ENCODE measurements at places on chromosomes 3 and 15.

- peak; percentile 55 for DNase-seq
These were observed 532.8 kb downstream of the FOXP1 start for GRCh38 chr3:71050538-71051258.

DNA sequence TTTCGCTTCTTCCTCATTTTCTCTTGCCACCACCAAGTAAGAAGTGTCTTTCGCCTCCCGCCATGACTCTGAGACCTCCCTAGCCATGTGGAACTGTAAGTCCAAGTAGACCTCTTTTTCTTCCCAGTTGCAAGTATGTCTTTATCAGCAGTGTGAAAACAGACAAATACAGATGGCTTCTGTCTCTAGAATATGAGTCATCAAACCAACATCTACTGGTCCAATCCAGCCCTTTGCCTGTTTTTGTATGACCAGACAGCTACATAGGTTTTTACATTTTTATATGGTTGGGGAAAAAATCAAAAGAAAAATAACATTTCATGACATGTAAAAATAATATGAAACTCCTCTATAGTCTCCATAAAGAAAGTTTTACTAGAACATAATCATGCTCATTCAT, 118.7 kb upstream of the PTPRG start:
- no peak for DNase-seq

- peak; percentile 62 for DNase-seq
These were observed 1.4 kb downstream of the KBTBD13 start for GRCh38 chr15:65077981-65078352.

GRCh38 chr3:196096382-196096953, 14.6 kb upstream of the TFRC start:
- no peak for DNase-seq

GRCh38 chr3:40780925-40781406, 256.2 kb downstream of the ZNF621 start:
- DNase-seq, result no peak

DNA sequence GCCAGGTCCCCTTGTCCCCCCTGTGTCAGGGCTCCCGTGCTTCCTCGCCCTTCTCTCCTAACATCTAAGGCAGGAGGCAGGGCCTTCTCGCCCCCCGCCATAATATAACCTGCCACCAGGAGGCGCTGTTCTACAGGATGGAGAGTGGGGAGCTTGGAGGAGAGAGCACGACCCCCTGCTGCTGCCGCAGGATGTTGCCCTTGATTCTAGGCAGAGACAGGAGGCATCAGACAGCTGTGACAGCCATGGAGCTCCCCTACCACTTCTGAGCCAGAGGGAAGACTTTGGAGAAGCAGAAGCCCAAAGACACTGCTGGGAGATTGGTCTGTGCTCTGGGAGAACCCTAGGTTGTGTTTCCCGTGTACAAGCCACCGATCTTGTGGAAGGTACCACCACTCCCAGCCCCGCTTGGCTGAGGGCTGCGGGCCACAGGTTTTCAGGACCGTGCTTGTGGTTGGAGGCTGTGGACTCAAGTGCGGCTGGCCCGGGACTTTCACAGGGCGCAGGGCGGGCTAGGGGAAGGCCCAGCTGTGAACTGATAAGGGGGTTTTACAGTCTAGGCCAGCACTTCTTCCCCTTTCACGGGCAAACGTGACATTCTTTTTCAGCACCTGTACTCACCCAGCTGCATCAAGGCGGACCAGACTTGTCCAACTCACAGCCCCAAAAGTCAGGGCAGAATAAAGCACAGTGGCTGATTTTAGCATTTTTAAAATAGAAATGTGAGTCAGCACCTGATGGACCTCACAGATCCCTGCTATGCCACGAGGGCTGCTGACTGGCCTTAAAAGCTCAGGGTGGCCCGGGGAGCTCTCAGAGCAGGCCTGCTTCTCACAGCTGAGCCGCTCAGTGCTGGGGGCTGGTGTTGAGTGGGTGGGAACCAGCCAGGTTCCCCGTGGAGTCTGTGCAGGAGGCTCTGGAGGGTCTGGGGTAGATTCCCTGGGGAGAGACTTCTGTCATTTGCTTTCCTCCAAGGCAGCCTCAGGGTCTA, 2.6 kb upstream of the TIGIT start:
- DNase-seq, result peak; percentile 91

- no peak for DNase-seq
These were observed 7.3 kb downstream of the RPL39L start for GRCh38 chr3:187131981-187132380.

DNA sequence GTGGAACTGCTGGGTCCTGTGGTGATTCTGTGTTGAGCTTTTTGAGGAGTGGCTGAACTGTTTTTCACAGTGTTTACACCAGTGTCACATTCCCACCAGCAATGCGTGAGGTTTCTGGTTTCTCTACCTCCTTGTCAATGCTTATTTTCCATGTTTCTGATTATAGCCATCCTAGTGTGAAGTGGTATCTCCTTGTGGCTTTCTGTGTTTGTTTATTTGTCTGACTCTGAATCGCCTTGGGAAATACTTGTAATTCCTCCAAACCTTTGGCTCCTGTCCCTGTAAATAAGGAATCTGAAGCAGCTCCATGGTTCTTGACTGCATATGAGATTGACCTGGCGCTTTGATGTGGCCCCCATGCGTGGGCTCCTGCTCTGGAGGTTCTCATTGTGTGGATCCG, 20.6 kb downstream of the FAN1 start:
- DNase-seq, result no peak

DNA sequence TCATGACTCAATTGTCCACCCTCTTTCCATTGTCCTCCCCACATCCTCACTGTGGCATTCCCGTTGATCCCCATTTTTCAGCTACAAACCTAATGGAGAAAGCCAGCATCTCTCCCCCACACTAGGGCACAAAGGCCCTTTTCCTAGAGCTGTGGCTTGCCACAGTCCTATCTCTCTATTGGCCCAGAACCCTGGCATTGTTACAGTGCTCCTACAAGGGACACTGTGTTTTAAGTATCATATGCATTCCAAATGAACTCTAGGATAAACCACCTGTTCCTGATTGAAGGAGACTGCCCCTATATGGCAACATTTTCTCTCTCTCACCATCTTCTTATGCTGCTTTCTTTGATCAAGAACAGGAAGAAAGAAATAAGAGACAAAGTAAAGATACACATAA, 69.4 kb upstream of the SKOR1 start:
- DNase-seq, result no peak

- DNase-seq, result no peak
These were observed 70.2 kb upstream of the MITF start for GRCh38 chr3:69669070-69669469.

DNA sequence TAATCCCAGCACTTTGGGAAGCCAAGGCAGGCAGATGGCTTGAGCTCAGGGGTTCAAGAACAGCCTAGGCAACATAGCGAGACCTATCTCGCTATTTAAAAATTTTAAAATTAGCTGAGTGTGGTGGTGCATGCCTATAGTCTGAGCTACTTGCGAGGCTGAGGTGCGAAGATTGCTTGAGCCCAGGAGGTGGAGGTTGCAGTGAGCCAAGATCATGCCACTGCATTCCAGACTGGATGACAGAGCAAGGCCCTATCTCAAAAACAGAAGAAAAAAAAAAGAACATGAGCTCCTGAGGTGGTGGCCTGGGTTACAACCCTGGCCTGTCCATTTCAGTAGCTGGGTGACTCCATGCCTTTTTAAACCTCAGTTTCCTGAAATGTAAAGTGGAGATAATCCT, 7.2 kb downstream of the DNASE1L3 start:
- DNase-seq, result no peak
